ENCODE measurements at places on chromosomes 1 and 21.
A peak's percentile ranks its signal among the peaks of the same experiment; 100 is the strongest.

- DNase-seq, result no peak
Measured at GRCh38 chr1:171422511-171422910, 62.8 kb upstream of the PRRC2C start.

DNA sequence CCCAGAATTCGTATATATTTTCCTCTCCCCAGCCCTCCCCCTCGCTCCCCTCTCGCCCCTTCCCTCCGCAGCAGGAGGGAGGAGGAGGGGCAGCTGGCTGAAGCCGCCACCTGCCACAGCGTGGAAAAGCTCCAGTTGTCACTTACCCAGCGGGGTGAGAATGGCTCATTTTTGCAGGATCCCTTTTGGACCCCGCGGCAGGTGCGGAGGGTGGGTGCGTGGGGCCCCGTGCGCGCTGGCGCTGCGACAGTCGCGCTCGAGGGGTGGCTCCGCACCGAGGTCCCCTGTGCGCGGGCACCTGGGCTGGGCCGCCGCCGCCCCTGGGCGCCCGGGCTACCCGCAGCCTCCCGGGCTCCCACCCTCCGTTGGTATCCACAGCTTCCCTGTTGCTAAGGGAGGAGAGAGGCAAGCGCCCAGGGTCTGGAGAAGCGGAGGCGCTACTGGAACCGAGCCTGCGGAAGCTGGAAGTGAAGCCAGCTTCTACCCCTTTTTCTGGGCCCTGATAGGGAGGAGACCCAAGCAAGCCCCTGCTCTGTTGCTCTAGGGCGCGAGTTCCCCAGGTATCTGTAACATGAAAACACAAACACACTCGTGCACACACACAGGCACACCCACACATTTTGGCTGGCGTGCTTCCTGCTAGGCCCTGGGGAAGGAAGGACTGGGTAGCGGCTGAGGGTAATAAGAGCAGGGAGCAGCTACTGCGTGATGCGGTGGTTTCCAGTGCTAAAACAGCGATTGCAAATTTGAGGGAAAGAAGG is at the start of gene ERICH3:
ERICH3 (minus strand) TSS at position 442 of the 761 bp plus-strand sequence; CDS start at position 169, 273 bp downstream.
- no peak for DNase-seq

DNA sequence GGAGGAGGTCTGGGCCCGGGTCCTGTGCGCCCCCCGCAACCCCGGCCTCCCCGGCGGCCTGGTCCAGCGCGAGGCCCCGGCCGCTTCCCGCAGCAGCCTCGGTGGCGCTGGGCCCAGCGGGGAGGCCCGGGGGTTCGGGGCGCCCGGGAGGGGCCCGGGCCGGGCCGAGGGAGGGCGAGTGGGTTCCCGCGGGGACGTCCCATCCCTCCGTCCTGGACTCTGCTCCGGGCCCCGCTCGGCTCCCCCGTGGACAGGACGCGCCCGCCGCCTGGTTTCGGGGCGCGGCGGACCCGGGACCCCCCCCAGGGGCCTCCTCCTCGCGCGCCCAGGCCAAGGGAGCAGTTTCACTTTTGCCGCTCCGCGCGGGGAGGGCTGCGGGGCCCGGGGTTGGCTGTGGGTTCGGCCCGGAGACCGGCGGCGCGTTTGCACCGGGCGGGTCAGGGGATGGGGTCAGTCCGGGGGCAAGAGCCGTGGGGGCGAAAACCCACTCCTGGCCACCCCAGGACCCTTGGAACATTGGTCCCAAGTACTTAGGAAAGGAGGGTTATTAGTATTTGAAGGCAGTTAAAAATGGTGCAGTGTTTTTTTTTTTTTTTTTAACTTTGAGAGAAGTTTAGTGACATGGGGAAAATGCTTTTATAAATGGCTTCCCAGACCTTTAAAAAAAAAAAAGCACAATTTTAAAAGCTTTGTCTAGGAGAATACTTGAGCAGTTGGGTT is 677 bp downstream of the AGPAT3 start:
- peak; percentile 64 for DNase-seq

- no peak for DNase-seq
Measured at GRCh38 chr1:191674626-191675179, 483.6 kb upstream of the RGS18 start.

DNA sequence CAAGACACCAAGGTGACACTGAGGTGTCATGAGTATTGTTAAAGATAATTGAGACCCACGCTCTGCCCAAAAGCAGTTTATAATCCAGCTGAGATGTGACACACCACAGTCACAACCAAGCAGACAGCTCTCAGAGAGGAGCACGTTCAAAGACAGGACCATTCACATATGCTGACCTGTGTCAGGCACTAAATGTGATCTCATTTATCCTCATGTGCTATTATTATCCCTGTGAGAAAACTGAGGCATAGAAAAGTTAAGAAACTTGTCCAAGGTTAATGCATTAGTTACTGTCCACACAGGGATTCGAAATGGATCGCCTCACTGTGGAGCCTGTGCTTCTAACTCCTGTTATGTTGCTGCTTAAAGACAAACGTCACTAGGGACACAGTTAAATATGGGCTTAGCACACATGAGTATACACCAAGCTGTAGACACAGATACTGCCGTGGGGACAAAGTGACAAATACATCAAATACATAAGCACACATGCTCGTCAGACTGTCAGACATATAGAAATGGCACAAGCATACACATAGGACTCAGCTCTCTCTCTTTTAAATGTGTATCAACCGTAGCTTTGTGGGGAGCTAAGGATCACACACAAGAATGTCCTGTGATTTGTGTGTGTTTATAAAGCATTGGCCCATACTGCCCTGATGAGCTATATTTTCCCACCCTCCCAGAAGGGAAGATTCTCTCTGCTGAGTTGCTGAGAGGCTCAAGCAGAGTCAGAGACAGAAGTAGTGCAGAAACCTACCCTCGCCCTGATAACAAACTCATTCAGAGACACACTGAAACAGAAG is 3.5 kb upstream of the IGSF8 start:
- DNase-seq, result no peak

DNA sequence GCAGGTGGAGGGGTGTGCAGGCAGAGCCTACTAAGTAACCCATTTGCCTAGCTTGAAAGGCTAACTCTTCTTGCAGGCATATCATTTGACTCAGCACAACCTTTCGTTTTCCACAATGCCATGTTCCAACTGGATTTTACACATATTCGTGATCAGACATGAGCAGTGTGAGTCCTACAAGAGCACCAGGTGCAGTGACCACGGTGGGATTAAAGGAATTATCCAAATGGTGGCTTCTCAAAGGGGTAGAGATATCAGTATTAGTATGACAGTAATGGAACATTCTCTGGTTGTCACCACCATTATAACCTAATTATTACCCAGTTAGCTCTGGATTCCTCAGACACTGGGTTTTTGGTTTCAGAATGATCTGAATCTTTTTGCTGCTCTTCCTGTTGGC is 323.5 kb downstream of the LMO4 start:
- DNase-seq, result no peak

Data from inflammatory macrophage treated with lipopolysaccharide for 4 hours (primary cell).